H9 (cell line): ENCODE measurements at places on chromosomes 2 and 18.

DNA sequence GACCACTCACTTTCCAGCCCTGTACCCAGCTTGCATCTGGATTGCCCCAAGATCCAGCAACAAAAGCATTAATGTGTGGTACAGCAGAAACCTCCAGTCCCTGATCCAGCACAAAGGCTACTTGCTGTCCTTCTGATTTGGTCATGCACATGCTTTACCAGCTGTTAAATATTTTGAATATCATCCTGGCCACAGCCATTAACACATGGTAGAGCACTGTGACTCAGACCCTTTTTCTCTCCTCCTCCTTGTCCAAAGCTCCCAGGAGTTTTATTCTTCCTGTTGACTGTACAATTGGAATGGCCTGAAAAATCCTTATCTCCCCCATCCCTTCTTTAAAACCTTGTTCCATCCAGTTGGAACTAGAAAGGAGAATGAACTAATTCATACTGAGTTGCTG, 419.7 kb upstream of the TNP1 start:
- no peak for DNase-seq

DNA sequence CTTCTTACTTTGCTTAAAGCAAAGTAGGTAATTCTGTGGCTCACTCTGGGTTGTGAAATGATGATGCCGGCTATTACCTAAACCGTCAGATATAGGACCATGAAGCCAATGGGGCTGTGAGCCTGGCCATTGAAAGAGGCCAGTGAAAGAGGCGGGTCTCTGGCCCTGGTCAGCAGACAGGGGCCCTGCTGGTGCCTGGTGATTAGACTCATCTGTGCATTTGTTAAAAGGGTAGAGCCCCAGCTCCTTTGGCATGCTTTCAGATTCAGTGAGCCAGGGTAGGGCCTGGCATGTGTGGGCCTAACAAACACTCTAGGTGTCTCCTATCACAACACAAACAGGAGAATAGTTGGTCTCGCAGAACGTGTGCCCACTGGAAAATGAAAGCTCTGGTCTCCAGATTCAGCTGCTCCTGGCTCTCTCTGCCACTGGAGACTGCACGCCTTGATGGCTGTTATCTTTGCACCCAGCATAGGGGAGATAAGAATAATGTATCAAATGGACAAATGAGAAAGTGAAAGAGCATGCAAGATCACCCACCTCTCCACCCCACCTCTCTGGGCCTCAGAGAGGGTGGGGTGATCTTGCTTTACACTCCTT, 6.9 kb downstream of the LRRC30 start:
- no peak for DNase-seq

- DNase-seq, result no peak
Measured at GRCh38 chr2:233036162-233036838, 3.8 kb downstream of the NEU2 start.

DNA sequence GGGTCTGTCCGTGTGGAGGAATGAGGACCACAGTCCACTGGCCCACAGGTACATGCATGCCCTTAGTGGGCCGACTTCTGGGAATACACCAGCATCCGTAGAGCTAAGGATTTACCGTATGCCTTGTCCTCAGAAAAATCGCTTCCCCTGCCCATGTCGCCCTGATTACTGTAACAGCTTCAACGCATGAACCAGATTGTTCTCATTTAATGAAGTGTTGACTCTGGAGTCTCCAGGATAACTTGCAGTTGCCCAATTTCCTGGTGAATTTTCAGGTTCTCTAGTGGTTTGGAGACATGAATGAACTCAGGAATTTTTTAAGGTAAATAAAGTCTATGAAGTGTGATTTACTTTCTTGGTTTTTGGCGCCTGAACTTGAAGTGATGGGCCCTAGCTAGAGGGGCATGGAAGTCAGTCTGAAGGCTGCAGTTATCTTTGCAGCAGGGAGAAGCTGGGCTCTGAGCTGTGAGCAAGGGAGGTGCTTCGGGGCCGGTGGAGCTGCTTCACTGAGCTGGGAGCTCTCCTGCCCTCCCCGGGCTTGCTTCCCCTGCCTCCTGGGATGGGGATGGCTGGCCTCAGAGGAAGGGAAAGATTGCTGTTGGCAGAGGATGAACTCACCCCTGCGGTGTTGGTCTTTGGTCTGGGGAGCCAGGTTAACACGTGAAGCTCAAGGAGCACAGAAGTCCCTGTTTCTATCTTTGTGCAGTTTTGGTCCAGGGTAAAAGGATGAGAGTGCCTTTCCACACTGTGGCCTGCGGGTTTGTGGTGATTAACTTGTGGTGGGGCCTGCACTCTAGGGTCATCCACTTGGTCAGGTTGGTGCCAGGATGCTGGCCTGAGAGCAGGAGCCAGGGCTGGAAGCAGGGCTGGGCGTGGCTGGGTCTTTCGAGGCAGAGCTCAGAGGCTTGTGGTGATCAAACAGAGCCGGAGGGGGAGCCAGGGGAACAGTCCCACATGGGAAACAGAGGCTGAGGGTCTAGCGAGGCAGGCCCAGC, 28.1 kb downstream of the TCF7L1 start:
- no peak for DNase-seq

DNA sequence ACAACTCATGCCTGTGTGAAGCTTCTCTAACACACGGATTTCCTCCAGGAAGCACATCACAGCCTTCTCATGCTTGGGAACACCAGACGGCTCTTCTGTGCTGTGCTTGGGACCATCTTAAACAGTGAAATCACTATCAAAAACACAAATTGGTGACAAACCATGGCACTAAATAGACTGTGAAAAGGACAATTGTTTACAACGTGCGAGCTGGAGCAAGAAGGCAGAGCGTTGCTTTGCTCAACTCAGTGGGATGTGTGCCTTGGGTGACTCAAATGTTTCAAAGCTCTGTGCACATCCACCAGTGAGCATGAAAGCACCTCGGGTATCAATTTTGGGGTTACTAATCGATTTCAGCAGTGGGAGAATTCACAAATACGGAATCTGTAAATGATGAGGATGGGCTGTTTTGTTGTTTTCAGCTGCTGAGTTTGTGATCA, 182.4 kb upstream of the ARL4C start:
- no peak for DNase-seq

DNA sequence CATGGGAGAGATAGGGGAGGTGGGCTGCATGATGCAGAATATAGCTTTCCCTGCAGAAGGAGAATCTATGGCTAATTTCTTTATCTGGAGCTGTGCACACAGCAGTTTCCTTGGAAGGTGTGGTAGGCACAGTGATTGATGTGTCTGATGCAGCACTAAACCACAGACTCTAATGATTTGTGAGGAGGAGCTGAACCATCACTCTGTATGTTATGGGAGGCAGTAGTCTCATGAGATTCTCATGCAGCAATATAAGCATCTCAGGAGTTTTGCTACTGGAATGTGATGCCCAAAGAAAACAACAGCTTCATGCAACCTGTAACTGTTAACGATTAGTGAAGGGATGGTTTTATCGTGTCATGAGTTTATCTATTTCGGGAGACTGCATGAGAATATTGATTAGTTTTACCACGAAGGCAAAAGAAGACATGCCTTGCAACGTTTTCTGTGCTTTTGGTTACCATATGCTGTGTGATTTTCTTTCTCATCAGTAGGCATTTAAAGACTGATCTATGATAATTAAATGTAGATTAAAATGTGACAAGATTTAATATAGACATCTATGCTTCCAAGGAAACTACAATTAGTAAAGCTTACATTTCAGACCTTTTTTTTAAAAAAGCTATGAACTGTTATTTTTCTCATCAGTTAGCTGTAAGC, 286.8 kb downstream of the ARL6IP6 start:
- no peak for DNase-seq

DNA sequence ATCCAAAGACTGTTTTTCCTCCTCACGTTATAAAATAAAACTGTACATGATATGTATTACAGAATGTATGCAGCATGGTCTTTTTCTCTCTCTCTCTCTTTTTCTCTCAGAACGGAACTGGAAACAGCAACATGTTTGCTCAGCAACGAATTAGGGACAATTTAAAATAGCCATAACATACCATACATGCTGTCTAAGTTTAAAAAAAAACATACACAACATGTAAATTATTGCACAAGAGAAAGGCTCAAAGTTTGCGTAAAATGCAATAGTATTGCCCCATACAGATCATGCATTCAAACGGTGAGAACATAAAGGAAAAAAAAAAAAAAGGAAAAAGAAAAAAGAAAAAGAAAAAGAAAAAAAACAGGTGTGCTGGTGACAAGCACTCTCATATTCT, 93.6 kb downstream of the BCL11A start:
- no peak for DNase-seq

DNA sequence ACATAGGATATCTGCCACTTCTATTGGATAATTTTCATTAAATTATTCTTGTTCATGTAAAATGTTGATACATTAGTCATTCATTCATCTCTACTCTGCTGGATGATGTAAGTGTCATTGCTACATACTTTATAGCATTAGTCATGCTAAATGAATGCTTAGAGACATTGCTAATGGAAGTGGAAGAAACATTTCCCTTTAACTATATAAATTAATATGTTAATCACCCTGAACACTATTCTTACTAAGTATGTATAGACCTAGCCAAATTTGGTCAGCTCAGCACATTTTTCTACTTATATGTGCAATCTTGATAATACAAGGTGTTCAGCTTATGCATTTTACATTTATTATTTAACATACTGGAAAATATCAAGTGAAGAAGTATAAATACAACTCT, 160.2 kb downstream of the DPP4 start:
- DNase-seq, result no peak

- peak; percentile 70 for DNase-seq
Measured at GRCh38 chr2:134705861-134706586, 12.8 kb downstream of the TMEM163 start.

DNA sequence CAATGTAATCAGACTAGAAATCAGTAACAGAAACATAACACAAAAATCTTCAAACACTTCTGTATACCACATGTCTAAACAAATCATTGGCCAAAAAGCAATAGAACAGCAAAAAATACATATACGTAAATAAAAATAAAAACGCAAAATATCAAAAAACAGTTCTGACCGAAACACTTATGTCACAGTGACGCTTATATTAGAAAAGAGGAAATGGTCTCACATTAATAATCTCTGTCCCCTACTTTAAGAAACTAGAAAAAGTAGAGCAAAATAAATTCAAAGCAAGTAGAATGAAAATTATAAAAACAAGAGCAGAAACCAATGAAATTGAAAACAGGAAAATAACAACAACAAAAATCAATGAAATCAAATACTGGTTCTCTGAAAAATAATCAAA, 41.9 kb downstream of the TMEM131 start:
- no peak for DNase-seq

DNA sequence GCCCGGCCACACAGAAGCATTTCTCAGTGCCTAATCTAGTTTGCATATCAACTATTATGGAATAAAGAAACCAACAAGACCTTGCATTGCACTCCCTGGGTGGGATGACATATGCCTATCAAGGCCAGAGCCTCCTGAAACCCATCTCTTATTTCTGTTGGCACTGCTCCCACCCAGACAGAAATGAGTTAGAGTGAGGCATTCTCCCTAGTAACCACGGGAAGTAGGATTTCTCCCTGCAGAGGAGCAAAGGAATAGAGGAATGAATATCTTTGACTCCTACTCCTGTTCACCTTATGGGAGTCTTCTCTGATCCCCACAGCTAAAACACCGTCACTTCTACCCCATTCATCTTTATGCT, 24.2 kb upstream of the SCYGR1 start:
- no peak for DNase-seq

DNA sequence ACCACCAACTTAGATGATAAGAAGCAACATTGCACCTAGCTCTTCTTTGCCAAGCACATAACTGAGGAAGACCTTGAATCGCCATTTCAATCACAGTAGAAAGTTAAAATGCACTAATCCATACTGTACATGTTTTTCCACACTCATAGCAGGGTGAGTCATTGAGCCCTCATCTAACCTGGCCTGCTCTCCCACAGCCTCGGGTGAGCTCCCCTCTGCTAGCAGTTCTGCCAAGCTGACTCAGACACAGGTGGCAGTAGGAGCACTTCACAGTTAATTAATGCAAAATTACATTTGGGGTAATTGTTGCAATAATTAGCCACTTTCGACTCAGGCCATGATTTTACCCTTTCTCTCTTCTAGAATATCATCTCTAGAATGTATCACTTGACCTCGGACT, 1632.8 kb upstream of the CELF4 start:
- DNase-seq, result no peak

DNA sequence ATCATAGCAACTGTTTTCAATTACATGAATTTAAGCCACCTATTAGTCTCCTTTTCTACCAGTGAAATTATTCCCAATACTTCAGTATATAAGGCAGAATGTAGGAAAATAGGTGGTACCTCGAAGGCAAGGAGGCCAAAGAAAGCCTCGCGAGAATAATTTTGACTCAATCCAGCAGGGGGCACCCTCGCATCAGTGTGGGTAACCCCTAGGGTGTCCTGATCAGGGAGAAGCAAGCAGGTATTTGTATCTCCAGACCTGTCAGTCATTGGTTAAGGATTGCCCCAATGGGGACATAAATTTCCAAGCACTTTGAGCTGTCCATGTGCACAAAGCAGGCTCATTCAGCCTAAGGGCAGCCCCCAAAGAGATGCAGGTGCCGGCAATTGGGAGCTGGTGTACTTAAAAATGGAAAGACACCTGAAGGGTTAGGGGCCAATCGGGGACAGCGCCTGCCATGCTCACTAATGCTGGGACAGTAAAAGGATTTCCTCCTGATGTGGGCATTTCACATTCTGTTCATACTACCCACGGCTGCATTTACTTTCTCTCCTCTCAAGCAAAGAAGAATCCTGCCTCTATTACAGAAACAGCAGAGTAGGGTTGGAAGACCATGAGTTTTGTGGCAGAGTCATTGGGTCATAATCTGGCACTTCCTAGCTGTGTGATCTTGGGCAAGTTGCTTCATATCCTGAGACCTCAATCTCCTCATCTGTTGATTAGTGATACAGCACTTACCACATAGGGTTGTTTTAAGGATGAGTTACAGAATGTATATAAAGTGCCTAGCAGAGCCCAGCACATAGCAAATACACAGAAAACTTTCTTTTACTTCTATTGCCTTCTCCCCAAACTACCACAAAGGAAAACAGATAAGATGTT, 136.1 kb downstream of the ICOS start:
- DNase-seq, result peak; percentile 72

DNA sequence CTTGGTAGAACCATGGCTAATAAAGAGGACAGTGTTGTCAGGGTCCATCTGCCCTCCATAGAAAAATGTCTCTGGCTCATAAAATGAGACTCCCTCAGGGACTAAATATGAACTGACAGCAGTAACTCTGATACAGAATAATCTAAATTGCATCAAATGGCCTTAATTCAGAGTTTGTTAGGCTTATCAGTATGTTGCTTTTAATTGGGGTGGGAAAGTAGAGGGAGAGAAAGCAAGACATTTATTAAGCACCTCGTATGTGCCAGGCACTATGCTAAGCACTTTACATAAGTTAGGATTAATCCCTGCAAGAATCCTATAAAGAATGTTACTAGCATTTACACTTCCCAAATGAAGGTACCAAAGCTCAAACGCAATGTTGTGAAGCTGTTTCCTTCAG, 115.2 kb downstream of the MMADHC start:
- DNase-seq, result no peak

GRCh38 chr18:50284255-50284885, 3.0 kb upstream of the MBD1 start:
- no peak for DNase-seq

- DNase-seq, result no peak
Measured at GRCh38 chr2:180730976-180731375, 249.4 kb upstream of the UBE2E3 start.

- DNase-seq, result no peak
Measured at GRCh38 chr2:215020283-215020682, 118.1 kb downstream of the ABCA12 start.

GRCh38 chr18:39462436-39462835, 1896.8 kb upstream of the CELF4 start:
- DNase-seq, result no peak

- no peak for DNase-seq
Measured at GRCh38 chr18:48452861-48453323, 43.7 kb upstream of the ZBTB7C start.
